ENCODE measurements at places on chromosomes 5 and 9.

DNA sequence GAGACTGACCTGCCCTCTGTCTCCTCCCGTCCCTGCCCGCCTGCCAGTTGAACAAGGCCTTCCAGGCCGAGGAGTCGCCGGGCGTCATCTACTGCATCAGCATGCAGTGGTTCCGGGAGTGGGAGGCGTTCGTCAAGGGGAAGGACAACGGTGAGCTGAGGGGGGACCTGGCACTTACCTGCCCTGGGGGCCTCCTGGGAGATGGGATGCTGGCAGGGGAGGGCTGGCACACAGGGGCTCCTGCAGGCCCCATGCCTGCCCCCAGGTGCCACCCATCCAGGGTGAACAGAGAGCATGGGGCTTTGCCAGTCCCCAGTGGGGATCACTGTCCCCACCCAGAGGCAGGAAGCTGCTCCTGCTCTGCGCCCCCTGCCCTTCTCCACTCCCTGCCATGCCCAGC is 43.0 kb downstream of the USP20 start:
- DNase-seq, result no peak

GRCh38 chr9:35749515-35750255 is 598 bp downstream of the RGP1 start:
- DNase-seq, result no peak

DNA sequence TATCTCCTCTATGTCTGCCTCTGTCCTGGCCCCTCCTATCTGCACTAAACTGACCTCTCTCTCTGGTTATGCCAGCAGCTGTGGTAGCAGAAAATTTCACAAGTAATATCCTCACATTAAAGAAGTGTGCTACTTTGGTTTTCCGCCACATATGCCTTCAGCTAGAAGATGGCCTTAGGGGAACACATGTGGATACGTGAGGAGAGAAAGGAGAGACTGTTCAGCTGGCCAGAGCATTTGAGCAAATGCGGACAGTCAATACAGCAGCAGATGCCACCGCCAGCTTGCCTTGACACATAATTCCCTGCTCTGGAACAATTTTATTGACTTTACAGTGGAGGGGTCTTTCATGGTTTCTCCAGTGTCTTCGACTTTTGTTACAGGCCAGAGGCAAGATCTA is 434.6 kb downstream of the TAF11L14 start:
- peak; percentile 11 for DNase-seq

DNA sequence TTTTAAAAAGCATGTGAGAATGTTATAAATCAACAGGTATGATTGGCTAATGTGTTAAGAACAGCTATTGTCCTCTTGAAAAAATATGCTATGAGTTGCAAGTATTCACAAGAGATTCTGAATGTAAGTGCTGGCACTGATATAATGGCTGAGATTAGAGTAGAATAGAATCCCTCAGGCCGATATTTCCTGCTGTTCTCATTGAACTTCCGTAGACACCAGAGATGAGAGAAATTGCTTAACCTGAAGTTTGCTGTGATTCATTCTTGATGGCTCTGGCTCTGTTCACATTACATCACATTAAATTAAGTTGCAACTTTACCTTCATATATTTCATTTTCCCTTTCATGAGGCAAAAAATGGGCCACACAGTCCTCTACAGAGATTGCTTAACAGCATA is 114.5 kb downstream of the BAAT start:
- DNase-seq, result no peak

DNA sequence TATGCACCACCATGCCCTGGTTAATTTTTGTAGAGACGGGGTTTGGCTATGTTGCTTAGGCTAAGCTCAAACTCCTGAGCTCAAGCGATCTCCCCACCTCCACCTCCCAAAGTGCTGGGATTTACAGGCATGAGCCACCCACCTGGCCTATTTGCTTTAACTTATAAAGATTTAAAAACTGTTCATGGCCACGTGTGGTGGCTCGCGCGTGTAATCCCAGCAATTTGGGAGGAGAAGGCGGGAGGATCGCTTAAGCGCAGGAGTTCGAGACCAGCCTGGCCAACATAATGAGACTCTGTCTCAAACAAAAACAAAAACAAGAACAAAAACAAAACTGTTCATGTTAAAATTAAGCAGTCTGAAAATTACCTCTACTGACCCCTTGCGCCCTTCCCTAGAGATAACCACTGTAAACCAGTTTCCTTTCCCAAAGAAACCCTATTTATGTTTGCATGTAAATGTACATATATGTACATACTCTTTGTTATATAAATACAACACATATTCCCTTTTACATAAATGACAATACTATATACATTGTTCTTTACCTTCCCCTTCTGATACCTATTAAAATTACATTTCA is 1.5 kb downstream of the AK6 start:
- no peak for DNase-seq

DNA sequence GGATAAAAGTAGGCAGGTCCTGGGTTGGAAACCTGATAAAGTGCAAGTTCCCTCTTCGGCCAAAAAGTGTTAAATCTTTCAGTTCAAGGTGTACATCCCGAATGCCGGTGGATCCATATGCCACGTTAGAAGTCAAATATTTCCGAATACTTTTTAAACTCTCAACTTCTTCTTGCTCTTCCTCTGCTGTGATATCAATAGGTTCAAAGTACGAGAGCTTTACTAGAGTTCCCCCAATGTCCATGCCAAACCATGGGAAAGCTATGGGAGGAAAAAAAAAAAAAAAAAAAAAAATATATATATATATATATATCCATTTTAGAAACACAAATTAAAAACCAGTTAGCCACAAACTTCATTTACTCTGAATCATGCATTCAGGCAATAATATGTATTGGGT is 10.4 kb downstream of the PANK3 start:
- no peak for DNase-seq

DNA sequence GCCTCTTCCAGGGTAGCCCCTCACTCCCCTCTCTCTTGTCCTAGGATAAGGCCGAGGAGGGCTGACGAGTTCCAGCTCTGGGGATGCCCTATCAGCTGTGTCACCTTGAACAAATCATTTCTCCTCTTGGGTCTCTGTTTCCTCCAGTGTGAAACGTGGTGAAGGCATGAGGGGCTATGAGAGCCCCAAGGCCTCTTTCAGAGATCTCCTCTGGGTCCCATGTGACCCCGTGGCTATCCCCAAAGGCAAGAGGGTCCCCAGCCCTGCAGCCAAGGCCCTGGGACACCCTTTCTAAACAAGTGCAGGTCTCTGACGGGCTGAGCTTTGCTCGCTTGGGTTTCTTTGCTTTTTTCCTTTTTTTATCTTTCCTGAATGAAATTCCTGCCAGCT is 25.5 kb upstream of the SPTLC1 start:
- DNase-seq, result no peak

DNA sequence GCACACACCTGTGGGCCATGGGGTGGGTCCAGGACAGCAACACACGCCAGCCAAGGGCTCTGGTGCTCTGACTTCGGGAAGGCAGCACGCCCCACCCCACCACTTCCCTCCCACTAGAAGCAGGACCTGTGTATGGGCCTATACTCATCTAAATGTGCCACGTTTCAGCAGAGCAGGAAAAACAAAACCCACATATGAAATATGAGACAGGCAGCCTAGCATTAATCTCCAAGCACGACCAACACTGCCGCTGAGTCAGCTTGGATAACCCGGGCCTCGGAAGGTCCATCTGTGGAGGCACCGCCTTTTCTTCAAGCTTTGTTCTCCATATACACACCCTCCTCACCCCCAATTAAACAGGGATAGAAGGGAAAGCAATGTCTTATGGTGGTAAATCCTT is 203.1 kb downstream of the ROR2 start:
- DNase-seq, result no peak

GRCh38 chr5:76493190-76493837 is 90.2 kb downstream of the IQGAP2 start:
- DNase-seq, result no peak

- no peak for DNase-seq
Observed at GRCh38 chr5:39396843-39397242, 27.9 kb downstream of the DAB2 start.

DNA sequence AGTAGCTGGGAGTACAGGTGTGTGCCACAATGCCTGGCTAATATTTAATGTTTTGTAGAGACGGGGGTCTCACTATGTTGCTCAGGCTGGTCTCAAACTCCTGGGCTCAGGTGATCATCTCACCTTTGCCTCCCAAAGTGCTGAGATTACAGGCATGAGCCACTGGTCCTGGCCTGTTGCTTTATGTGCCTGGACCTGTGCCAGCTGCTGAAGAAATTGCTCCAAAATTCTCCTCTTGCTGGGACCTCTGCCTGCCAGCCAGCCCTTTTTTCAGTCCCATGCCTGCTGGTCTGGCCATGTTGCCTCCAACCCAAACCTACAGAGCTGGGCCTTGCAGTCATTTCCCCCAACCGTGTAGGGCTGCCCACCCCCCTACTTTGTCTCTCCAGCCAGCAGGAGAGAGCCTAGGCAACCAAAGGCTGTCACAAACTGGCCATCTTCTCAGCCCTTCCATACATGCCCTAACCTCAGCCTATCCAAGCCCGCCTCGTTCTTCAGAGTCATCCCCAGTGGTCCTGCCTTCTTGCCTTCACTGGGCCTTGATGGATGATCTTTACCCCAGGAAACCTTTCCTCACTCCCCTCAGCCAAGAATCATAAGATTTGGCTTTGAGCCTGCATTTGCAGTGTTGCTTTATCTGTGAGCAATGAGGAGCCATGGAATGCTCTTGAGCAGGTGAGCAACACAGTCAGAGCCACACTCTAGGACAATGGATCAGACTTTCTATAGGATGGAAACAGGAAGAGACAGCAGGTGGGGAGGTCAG is 27.4 kb upstream of the SYNPO start:
- DNase-seq, result no peak

GRCh38 chr9:72462340-72462739 is 59.1 kb upstream of the TMC1 start:
- no peak for DNase-seq

GRCh38 chr9:115117999-115118878 is at the start of gene TNC:
Gene TNC (minus strand): TSS chr9:115118157. CDS start chr9:115091018, 27,139 bp downstream.
- no peak for DNase-seq

DNA sequence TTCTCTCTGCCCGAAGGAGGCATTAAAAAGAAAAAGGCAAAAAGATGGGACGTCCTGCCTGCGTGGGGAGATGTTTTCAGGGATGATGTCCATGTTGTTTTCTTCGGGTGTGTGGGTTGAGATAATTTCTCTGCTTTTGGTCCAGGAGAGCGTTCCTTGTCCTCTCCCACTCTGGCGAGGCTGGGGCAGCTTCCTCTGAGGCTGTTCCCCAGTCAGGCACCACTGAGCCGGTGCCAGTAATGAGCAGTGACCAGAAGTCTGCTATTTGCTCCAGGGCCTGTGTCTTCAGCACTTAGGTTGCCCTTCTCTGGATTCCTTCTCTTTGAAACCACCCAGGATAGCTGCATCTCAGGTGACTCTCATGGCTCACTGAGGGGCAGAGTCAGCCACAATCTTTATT is 71.5 kb downstream of the ACER2 start:
- DNase-seq, result no peak
